ENCODE measurements at places on chromosomes 3 and 15. TPM values are rescaled to one million over a fixed set of nuclear protein-coding genes. Genes with fewer than 3 reads are reported as not detected.

The RFC4 gene
- total RNA-seq, result 27.3 TPM

The NTRK3 gene
- 0.41 TPM for total RNA-seq

The ATP13A5 gene
- not detected for total RNA-seq

The PDZRN3 gene
- total RNA-seq, result not detected

The ATP13A4 gene
- 0.34 TPM for total RNA-seq

The IFT80 gene
- 12.1 TPM for total RNA-seq

The C15orf39 gene
- total RNA-seq, result 19.3 TPM

Measured in glomerular endothelial cell (primary cell).